ENCODE measurements at places on chromosomes 12 and 14.

GRCh38 chr14:65517635-65518542 is 105.4 kb downstream of the FUT8 start:
- no peak for DNase-seq

DNA sequence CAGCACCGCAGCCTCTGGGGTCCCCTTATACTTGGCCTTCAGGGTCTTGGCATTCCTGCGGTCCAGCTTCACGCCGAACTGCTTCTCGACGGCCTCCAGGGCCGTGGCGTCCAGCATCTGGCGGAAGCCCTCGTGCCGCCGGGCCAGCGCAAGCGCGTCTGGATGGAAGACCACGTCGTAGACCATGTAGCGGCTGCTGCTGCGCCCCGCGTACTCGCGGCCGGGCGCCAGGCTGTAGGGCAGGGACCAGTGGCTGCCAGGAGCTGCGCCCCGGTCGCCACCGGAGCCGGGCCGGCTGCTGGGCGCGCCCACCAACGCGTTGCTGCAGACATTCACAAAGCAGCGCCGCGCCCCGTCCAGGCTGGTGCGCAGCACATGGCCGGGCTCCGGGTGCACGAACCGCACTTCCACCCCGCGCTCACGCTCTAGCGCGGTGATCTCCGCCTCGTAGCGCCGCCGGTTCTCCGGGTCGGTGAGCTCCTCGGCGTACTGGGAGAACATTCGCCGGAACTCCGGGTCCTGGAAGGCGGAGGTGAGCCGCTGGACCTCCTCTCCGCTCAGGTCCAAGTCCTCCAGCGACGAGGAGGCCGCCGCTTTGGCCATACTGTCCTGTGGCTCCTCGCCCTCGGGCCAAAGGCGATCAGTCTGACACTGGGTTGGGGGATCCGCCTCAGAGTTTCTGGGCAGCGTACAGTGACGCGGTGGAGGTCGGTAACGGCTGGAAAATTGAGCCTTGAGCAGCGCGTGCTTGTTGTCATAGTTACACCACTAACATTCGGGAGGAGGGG is at the start of gene DNAAF2:
Gene DNAAF2, minus strand, starts transcription at position 698 of the 788 bp plus-strand sequence. Its CDS starts 95 bp downstream, at position 603.
- DNase-seq = peak; percentile 78

- DNase-seq = no peak
Observed at GRCh38 chr14:87676814-87677437, 316.1 kb downstream of the GALC start.

- DNase-seq = no peak
Observed at GRCh38 chr12:114168061-114168460, 201.9 kb upstream of the RBM19 start.

- no peak for DNase-seq
Observed at GRCh38 chr12:109952160-109952858, 43.9 kb downstream of the GIT2 start.

DNA sequence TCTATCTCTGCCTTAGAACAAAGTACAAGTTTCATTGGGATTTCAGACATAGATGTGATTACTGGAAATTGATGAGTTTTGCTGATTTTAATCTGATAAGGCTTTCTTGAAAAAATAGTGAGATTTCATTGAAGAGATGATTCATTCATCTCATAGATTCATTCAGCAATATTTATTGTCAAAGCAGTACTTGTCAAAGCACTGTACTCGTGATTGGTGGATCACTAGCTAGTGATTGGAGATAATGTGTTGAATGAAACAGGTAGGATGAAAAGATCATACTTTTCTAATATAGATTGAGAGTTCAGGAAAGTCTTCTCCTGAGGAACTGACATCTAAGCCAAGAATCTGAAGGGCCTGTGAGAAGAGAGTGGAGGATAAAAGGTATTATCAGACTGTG is 71.0 kb downstream of the KTN1 start:
- DNase-seq = no peak

DNA sequence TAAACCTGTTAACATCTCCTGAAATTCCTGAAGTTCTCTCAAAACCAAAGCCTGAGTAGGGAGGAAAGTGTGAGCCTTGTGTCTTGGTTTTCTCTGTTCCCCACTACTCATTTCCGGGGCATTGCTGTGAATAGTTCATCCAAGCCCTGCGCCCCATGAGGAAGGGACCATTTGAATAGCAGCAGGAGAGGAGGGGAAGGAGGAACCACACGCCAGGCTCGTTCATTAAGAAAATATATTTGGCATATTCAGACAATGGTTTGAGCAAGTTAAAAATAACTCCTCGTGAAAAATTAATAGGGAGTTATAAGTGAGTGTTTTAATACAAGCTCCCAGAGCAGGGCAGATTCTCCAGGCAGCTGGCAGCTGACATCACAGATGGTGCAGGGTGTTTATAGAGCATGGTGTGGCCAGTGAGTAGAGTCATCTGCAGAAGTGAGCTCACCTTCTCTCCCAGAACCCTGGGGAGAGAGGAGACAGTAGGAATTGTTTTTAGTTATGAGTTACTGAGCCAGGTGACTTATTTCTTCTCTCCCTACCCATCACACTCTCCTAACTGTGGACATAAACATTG is 29.5 kb upstream of the CISTR start:
- DNase-seq = no peak

DNA sequence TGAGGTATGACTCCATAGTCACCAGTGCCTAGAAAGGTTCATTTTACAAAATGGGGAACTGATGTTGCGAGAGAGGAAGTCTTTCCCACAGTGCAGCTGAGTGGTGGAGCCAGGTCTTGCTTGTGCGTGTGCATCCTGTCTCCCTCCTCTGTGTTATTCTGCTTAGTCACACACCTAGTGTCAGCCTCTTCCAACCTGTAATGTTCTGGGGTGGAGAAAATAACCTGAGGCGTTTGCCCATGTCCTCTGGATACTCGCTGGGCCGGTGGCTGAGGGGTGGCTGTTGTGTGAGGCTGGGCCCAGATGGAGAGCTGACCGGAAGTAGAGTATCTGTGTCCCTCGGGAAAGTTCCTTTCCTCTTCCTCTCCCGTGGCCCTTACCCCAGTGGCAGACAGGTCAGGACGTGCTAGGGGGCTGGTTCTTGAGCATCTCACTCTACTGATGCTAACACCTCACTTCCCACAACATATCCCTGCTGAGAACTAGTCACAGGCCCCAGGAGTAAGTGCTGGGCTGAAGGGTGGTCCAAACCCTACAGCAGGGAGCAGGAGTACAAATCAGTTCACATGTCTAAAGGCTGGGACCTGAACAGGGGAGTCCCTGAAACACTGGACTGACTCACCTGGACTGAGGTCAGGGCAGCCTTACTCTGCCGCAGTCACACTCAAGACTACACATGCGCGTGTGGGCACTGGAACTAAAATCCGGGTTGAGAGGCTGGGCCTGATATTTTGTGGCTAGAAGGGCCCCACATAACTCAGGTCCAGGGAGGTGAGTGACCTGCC is 7.0 kb downstream of the MLF2 start:
- DNase-seq = no peak

- no peak for DNase-seq
Observed at GRCh38 chr14:33510063-33510481, 440.8 kb downstream of the EGLN3 start.

- DNase-seq = no peak
Observed at GRCh38 chr14:35752380-35752779, 56.7 kb downstream of the RALGAPA1 start.

DNA sequence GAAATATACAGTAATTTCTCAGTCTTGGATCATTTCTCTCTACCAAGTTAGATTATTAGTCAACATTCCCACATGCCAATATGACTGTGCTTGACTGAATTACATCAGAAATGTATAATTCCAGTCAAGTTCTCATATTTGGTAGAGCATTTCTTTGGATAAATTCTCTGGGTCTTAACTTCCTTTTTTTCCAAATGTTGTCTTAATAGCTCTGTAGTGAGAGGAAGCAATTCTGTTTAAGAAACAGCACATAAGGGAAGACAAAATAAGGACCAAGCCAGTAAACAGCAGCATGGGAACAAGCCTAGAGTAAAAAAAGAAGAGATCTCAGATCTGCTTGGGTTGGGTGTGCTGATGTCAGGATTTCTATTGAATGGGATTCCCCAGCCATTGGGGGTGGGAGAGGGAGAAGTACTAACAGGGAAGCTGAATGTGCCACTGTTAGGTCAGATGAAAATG is 14.2 kb upstream of the DYRK2 start:
- DNase-seq = no peak

- peak; percentile 86 for DNase-seq
Observed at GRCh38 chr12:46386360-46386867, 13.8 kb upstream of the SLC38A2 start.

GRCh38 chr14:67746927-67747326 is 45.2 kb downstream of the RDH12 start:
- no peak for DNase-seq

- no peak for DNase-seq
Observed at GRCh38 chr14:61042220-61042619, 61.2 kb downstream of the SLC38A6 start.

DNA sequence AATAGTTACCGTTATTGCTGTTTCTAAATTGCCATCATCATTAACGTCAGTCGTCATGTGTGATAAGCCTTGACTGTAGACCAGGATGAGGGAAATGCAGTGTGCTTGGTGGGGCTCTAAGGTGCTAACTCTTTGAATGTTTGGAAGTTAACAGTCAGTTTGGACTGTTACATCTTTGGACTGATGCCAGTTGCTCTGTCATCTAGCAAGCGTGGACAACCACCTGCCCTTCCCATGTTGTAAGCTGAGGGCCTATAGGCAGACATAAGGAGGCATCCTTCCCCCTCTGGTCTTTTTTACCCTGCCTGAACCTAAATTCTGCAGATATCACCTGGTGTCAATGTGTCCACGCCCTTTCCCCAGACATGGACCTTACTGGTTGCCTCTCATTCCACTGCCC is 94.4 kb downstream of the PPP2R5C start:
- no peak for DNase-seq

- no peak for DNase-seq
Observed at GRCh38 chr12:4506870-4507269, 31.8 kb upstream of the RAD51AP1 start.

DNA sequence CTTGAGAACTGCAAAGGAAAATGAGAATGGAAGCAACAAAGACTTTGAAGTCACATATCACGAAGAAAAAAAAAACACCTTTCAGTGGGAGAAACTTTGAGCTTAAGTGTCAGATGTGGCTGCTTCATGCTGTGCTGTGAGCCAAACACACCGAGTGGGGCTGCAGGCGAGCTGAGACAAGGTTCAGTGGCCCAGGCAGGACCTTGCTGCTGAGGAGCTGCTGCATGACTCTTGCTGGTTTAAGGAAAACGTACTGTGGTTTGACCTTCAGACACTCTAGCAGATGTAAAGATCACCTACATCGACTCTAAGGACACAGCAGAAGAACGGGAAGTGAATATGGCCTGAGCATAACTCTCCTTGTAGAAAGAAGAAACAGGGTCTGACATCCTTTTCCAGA is 118.1 kb upstream of the OR4E1 start:
- DNase-seq = no peak

DNA sequence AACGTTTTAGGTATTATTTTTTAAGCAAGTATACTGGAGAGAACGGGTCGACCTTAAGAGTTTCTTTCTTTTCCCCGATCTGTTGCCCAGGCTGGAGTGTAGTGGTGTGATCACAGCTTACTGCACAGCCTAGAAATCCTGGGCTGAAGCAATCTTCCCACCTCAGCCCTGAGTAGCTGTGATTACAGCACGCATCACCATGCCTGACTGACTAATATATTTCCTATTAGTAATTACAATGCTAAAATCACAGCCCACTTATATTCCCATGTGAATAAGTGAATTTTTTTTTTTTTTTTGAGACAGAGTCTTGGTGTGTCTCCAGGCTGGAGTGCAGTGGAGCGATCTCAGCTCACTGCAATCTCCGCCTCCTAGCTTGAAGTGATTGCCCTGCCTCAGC is 50.4 kb downstream of the DICER1 start:
- no peak for DNase-seq

- DNase-seq = peak; percentile 93
Observed at GRCh38 chr12:7439579-7440505, 4.1 kb downstream of the CD163L1 start.

GRCh38 chr14:48805315-48805714 is 780.9 kb downstream of the RPS29 start:
- DNase-seq = no peak

DNA sequence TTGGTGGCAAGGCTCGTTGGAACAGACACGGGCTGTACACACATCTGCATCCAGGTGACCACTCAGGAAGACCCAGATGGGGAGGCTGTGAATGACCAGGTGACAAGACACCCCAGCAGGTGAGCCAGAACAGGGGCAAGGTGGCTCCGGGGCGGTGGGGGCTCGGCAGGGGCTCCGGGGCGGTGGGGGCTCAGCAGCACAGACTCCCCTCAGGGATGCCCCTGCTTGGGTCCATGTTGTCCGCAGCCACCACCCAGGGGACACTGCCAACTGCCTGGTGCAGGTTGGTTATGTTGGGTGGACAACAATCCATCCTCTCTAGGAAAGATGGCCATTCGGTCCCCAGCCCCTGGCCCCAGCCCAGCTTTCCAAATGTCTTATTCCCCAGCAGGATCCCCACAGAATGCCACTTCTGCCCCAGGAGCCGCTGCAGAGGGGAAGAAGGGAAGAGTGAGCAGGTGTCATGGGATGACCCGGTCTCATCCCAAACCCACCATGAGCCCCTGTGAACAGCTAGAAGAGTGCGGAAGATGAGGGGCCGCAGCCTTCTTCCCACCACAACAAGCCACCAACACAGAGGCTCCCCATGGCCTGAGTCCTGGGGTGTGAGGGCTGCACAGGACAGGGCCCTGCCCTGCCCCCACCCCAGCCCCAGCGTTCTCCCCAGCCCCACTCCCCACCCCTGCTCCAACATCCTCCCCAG is 31.4 kb upstream of the C14orf180 start:
- DNase-seq = no peak

DNA sequence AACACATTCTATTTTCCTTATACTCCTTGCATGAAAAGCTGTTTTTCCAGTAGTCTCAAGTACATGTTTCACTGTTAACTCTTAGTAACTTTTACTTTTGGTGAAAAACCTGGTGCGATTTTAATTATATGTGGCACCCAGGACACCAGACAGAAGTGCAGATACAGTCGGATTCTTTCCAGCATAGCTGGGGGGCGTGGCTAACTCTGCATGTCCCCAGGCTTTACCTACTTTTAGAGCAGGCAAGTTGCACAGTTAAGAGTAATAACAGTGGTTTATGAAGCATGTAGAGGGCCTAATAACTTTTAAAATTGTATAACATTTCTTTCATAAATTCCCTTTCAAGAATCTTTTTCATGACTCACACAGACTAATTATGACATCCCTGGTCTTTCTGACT is 70.7 kb downstream of the HSD17B6 start:
- no peak for DNase-seq

DNA sequence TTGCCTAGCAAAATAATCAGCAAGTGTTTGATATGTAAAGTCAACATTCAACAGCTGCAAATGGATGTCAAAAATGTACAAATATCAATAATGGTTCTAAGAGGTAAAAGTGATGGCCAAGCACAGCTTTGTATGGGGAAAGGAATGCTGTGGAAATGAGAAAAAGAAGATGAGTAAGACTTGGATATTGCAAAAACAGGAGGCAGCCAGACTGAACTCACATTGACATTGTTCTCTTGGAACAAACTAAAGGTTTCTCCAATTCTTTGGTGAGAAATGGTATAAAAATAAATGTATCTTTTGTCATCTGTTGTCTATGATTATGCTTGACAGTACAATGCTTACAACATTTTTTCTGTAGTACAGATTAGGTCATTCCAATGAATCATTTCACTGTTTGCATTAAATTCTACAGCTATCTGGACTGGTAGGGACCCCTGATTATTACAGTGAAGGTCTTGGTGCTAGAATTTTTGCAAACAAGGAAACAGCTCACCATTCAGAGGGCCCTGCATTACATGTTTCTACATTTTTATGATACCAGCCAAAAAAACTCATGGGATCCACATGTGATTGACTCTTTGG is 465.7 kb downstream of the NOVA1 start:
- no peak for DNase-seq
